Common myeloid progenitor, CD34-positive (primary cell): ENCODE measurements at places on chromosomes 4 and X.

- DNase-seq, result no peak
Measured at GRCh38 chrX:129737916-129738315, 863 bp upstream of the XPNPEP2 start.

DNA sequence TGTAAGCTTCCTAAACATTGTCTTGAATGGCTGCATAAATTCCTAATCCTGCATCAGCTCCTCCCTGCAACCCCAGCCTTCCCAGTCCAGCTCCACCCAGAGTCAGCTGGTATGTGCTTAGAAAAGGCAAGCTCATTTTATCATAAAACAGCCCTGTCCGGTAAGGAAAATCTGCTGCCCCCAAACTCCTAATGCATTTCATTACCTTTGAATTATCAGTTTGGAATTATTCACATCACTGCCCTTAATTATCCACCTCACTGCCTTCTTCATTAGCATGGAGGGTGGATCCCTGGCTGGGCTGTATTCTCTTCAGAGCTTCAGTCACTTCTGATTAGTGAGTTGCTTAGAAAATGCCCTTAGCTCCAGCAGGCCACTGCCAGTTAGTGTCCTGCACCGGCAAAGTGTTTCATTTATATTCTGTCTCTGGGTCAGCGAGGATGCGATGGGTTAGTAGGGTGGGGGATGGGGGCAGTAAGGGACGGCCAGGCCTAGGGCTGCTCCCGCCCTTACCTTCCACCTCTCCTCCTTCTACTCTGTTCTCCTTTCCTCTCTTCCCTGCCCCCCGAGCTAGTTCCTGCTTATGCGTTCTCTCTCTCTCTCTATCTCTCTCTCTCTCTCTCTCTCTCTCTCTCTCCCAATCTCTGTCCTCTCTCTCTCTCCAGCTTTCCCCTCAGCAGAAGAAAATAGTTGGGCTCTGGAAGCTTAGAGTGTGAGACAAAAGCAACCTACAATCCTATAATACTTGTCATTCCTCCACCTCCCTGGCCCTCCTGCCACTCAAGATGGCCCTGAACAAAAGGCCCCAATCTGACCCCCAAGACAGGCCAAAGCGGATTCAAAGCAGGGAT lies 174.8 kb upstream of the KLF3 start:
- DNase-seq, result no peak

GRCh38 chr4:76061982-76062381 lies 12.5 kb upstream of the ART3 start:
- no peak for DNase-seq

DNA sequence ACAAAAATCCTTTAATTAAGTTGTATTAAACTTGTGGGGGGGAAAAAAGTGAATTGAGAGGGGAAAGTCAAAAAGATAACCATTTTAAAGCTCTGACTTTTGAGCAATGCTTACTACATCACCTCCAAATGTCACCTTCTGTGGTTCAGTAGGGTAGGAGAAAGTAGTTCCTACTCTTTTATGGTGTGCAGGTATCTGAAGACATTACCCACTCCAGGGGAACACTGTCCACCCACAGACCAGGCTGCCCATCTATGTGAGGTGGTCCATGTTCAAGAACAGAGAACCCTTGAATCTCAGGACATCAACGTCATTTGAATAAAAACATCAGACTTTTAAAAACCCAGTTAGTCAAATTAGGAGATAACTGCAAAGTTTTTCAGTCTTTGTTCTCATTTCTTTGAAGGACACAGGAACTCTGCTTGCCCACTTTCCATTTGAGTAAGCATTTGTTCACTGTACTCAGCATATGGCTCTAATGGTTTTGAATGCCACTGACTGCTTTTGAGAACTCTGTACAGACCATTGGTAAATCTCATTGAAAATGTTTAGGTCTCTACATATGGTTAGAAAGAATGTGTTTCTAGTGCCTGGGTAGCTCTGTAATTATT lies 18.4 kb downstream of the NMU start:
- DNase-seq, result no peak

DNA sequence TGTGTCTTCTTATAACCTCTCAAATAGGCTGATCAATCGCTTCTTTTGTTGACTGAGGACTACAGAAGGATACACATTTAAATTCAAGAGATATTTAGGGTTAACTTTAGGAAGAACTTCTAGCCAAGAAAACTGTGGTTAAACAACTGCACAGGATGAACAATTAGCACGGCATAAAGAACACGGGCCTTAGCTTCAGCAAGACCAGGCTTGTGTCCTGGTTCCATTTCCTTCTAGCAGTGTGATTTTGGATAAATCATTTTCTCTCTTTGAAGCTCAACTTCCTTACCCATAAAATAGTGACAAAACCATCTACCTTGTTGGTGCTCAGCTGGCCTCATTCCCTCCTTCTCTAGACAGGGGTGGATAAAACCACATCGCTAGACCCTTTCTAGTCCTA lies 117.6 kb downstream of the TSPAN5 start:
- DNase-seq, result no peak

DNA sequence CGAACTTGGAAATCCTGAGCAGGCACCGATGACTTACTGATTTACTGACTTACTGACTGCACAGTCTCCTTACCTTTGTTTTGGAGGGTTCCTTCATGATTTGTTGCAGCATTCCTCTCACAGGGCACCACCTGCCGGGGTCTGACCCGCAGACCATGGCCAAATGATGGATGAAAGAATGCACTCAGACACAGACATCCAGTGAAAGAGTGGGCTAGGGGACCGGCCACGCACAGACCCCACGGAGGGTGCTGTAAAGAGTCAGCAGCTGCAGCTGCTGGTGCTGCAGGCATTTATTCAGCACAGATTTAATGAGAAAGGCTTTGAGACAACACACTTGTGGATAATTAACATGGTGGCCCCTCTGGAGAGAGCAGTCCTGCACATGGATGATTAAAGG lies 3.4 kb downstream of the MAGEB5 start:
- DNase-seq, result no peak

- DNase-seq, result no peak
Measured at GRCh38 chrX:149021159-149021558, 483.9 kb downstream of the IDS start.

DNA sequence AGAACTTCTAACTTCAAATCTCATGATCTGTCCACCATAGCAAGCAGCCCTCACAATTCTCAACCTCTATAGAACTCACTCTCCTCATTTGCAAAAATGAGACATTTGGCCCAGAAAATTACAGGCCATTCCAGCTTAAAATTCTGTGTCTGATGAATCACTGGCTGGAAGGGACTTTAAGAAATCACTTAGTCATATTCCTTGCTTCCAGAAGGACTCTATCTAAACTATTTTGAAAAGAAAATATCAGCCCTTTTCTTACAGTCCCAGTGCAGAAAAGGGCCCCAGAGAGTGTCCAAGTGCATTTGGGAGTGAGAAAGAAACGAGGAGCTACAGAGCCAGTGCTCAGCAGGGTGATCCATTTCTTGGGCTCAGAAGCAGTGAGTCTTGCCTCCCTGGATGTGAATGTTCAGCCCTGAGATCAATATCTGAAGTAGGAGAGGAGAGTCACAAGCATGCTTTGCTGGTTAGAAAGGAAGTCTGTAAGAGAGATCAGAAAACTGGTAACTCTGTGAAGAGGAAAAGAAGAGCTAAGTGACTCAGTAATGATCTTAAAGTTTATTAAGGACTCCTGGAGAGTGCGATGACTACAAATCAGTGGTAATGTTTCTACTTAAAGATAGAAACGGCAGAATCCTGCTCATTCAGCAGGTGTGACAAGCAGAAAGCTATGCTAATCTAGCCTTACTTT lies 139.8 kb downstream of the PALLD start:
- DNase-seq, result no peak

GRCh38 chr4:109436504-109436903 lies 2.9 kb downstream of the SEC24B start:
- DNase-seq, result no peak

DNA sequence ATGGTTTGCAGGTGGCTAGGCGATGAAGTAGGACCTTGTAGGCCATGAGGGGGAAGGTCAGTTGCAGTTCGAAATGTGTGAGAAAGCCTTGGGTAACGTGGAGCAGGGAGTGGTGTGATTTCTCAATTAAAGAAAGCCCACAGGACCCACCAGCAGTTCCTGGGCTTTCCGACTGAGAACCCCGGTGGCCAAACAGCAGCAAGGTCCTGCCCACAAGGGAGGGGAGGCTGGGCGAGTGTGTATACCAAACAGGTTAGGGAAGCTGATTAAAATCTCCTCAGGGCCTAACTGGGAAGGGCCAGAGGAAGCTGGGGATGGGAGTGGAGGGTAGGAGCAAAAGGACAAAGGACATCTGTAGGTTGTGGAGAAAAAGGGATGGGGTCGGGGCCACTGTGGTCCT lies 2.4 kb downstream of the ATP6AP1 start:
- DNase-seq, result no peak

- DNase-seq, result no peak
Measured at GRCh38 chr4:100516225-100516624, 1.6 kb downstream of the EMCN start.

DNA sequence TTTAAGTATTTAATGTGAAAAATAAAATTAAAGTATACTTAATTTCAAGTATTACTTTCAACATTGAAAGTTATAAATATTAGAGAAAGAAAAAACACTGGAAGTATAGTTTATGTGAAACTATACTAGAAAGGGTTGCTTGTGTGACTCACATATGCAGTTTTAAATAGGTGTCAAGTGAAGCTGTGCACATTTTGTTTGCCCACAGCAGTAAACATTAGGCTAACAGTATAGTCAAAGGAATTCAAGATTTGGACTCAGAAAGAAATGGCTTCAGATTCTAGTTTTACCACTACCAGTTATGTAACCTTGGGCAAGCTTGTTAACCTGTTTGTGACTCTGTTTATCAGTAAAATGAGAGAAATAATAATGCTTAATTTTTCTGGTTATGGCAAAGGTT lies 148.2 kb downstream of the FAM47B start:
- no peak for DNase-seq

- DNase-seq, result no peak
Measured at GRCh38 chr4:173763389-173763788, 233.4 kb upstream of the HAND2 start.

- no peak for DNase-seq
Measured at GRCh38 chr4:8340781-8341241, 71.3 kb downstream of the HTRA3 start.

GRCh38 chrX:40465735-40466551 lies 114.8 kb upstream of the ATP6AP2 start:
- DNase-seq, result no peak

- no peak for DNase-seq
Measured at GRCh38 chr4:81282131-81282530, 67.1 kb upstream of the PRKG2 start.

DNA sequence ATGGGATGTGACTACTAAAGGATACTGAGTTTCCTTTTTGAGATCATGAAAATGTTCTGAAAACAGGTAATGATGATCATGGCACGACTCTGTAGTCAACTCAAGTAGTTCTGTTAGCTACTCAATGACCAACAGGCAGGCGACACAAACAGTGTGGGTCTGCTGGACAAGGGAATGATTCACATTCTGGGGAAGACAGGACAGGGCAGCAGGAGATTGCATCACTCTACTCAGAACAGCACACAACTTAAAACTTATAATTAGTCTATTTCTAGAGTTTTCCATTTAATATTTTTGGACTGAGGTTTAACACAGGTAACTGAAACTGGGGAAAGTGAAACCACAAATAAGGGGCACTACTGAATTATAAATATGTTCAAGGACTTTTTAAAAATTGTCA lies 365.2 kb downstream of the PRDM5 start:
- DNase-seq, result no peak

DNA sequence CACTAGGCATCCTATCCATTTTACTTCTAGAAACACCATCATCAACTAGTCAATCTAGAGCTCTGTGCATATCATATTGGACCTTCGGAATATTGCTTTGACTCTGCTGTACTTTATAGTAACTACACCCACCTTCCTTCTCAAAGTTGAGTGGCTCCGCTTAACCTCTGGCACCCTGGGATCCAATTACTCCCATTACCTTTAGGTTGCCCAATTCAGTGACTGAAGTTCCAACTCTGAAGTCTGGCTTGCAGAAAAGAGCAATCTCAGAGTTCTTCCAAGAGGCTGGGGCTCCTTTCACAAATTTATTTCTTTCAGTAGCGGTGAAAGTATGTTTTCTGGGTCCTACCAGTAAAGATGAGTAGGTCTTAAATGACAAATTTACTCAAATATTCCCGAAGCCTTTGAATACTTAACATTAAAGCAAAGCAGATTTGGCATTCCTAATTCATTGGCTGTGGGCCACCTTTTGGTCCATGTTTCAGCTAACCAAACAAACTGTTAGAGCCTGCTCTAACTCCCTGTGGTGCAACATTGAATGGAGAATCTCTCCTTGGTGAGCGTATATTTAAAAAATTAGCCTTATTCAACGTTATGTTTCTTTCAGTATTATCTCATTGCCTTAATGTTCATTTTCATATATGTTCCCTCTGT lies 1215.8 kb downstream of the RAPGEF2 start:
- DNase-seq, result no peak

DNA sequence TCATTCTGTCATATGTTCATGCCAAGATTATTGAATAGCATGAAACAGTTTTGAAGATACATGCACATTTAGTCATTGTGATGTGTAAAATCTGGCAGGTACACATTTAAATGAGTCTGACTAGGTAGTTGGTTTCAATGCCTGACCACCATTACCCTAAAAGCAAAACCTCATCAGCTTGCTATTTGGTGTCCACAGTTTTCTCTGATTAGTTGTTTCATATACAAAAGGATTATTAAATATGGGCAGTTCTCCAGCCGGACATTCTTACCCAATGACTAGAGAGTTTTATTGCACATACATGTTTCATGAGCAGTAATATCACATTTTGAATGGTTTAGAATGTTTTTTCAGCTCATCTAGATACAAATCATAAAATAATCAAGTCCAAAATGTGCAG lies 23.7 kb downstream of the DCHS2 start:
- DNase-seq, result no peak

DNA sequence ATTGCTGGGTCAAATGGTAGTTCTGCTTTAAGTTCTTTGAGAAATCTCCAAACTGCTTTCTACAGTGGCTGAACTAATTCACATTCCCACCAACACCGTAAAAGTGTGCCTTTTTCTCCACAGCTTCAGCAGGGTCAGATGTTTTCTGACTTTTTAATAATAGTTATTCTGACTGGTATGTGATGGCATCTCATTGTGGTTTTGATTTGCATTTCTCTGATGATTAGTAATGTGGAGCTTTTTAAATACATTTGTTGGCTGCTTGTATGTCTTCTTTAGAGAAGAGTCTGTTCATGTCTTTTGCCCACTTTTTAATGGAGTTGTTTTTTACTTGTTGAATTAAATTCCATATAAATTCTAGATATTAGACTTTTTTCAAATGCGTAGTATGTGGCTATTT lies 257.5 kb upstream of the ANKRD50 start:
- DNase-seq, result no peak

DNA sequence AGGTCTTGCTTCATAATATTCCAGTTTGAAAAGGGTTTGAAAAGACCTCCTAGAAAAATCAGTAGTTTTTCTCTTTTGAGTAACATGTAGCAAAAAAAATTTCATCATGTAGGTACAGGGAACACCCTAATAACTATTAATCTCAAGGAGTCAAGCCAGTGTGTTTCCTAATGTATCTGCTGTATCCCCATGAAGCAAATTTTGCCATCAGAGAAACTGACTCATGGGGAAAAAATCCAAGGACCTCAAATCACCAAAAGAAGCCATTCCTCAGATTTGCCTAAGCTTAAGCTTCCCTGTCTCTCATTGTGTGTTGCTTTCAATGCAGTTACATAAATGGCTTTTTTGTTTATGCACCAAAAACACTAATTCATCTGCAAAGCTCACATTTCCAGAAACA lies 29.7 kb downstream of the F9 start:
- DNase-seq, result no peak

GRCh38 chrX:129945131-129945530 lies 37.3 kb upstream of the BCORL1 start:
- no peak for DNase-seq
